ENCODE measurements at places on chromosomes 2 and 18.

GRCh38 chr2:27216416-27217137, 592 bp upstream of the CAD start:
- DNase-seq, result no peak

DNA sequence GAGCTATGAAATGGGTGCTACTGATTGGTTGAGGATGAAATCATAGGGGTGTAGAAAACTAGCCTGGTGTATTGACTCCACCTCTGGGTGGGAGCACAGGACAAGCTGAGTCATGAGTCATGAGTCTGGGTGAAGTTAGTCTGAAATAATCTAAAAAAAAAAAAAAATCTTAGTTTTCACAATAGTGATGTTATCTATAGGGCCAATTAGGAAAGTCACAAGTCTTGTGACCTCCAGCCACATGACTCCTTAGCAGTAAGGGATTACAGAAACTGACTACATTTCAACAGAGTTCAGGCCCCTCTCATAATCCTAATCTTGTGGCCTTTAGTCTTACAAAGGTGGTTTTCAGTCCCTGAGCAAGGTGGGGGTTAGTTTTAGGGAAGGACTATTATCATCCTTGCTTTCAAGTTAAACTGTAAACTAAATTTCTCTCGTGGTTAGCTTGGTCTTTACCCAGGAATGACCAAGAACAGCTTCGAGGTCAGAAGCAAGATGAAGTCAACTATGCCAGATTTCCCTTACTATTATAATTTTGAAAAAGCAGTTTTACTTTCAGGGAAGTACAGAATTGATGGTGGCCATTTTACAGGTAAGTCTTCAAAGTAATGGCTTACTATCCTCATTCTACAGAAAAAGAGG, 338.0 kb upstream of the GYPC start:
- no peak for DNase-seq

DNA sequence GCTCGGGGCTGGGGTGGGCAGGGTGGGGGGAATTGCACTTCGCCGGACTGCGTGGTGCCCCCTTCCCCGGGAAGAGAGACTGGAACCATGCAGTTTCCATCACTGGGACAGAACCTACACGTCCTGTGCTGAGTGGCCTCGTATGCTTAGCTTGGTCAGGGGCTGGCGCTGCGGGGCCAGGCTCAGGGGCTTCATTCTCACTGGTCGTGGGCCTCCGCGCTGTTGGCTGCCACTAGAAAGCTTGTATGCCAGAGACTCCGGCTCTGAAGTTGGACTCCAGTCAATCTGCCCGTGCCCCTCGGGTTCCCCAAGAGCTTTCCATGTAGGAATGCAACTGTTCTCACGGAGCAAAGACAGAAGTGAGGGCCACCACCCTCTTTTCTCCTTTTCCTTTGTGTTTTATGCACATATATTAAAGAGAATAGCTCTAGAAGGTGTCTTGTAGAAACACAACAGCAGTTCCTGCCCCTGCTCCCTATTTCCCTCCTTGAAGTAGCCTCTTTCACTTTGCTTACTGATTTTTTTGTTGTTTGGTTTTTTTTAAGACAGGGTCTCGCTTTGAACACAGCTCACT, 64.0 kb upstream of the YWHAQ start:
- no peak for DNase-seq

DNA sequence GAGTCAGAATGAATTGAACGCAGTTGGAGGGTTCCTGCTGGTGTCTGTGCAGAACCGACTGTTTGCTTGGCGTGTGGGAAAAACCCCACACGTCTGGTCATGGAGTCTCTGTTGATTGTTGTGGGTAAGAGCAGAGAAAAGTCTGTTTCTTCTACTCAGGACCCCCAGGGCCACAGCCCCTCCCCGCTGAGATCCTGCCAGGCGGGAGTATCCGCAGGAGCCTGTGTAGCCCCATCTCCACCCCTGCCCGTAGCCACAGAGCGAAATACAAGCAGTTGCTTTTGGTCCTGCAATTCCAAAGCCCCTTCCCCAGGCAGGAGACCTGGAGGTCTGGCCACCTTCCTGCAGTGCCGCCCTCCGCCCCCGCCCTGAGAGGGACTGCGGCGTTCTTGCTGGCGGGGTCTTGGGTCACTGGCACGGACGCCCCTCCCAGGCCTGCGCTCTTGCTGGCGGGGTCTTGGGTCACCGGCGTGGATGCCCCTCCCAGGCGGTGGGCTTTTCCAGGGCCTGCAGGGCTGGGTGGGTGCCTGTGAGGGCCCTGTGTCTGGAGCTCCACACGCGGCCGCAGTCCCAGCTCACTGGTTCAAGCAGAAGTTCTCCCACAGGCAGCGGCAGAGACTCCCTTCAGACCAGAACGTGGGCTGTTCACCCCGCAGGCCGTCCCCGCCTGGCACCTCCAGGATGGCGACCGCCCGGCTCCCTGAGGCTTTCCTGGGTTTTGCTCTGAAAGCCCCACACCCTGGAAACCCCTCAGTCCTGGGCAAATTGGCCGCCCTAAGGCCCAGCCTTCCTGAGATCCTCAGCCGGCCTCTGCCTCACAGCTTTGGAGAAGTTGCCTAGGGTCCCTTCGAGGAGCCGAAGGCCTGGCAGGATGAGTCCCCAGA, 76.0 kb upstream of the CTDP1 start:
- DNase-seq, result no peak

DNA sequence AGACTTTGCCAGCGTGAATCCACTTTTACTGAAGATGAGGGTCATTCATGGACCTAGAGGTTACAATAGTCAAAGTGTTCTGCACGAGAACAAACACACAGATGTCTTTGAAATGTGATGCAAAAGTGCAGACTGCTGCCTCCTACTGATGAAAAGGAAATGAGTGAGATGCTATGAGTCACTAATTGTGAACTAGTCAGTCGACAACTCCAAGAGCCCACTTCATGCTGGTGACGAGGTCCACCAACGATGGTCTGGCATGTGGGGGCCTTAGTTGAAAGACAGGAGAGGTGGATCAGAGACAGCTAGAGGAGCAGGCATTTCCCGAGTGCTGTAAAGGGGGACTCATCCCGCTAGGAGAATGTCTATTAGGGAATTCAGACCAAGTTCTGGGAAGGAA, 17.1 kb upstream of the ZNF236 start:
- DNase-seq, result no peak

GRCh38 chr18:65567372-65567771, 183.4 kb upstream of the CDH7 start:
- DNase-seq, result no peak

- no peak for DNase-seq
These were observed 5.9 kb upstream of the MAP4K3 start for GRCh38 chr2:39443009-39443408.

DNA sequence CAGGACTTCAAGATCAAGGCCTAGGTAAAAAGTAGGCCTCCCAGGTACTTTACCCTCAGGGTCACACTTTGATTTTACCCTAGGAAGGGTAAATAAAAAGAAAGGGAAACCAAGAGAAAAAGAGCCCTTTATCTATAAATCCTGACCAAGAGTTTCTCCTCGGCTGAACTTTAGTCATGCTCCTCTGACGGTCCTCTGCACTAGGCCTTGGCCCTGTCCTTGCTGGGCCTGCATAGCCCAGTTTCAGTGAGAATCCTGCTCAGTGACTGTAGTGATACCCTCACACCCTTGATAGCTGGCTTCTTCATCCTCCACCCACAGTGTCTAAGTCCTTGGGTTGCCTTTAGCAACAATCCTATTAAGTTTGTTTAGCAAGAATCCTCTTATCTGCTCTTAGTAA, 20.5 kb upstream of the ITSN2 start:
- no peak for DNase-seq

- no peak for DNase-seq
These were observed 21.6 kb downstream of the KCNG2 start for GRCh38 chr18:79819064-79819967.

DNA sequence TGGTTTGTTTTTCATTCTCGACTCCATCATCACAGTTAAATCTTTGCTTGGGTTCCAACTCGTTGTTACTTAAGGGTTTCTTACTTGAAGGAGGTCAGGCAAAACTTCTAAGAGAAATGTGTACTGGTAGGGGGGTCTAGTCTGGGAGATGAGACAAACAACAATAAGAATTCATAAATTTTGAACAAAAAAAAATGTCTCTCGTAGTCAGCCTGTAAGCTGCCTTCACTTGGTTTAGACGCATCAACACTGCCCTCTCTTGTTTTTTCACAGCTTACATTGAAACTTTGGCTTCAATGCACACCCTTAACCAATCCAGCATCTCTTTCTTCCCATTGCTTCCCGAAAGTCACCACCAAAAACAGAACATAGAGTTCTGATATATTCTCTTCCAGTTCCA, 576.4 kb upstream of the PIK3C3 start:
- DNase-seq, result no peak
